ENCODE measurements at places on chromosomes 5 and 9. TPM values are rescaled to one million over a fixed set of nuclear protein-coding genes. Genes with fewer than 3 reads are reported as not detected.

DNA sequence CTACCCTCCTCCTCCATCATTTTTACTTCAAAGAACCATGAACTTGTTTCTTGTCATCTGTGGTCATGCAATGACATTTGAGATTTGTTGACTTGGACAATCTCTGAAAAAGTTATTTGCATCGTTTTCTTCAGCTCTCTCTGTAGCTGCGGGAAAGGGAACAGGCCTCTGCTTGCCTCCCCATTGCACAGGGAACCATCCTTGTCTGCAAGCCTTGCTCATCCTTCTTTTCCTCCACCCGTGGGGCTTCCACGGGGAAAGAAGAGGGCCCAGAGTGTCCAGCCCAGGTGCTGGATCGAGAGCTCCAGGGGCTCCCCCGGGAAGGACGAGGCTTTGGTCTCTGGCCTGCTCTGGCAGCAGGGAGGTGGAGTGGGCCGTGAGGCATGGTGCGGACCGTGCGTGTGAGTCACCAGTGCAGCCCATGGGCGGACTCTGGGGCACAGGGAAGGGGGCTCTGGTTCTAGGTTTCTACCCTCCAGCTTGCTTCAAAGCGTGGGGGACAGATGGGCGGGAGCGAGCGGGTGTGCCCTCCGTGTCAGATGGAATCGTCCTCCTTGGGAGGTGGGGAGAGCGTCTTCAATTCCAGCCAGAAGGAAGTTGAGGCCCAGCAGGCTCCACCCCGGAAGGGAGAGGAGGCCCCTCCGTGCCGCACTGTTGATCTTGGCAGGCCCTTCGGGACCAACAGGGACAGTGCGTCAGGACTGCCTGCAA lies 6.0 kb upstream of the IRX4 start:
- peaks cover 46% of the 10 kb centered on the region for H3K27me3 ChIP-seq
- no peaks in the 10 kb centered on the region for H3K36me3 ChIP-seq
- H3K4me1 ChIP-seq: no peaks in the 10 kb centered on the region
- DNase-seq: no peak
- H3K27ac ChIP-seq: no peak overlapping the region

GRCh38 chr5:110873773-110874437 lies 135.1 kb downstream of the SLC25A46 start:
- H3K27ac ChIP-seq: no peak overlapping the region
- no peaks in the 10 kb centered on the region for H3K27me3 ChIP-seq
- DNase-seq: no peak
- no peak overlapping the region for H3K4me3 ChIP-seq
- no peaks in the 10 kb centered on the region for H3K36me3 ChIP-seq

- no peak for DNase-seq
- H3K4me1 ChIP-seq: no peaks in the 10 kb centered on the region
- no peak overlapping the region for H3K4me3 ChIP-seq
- peaks cover 21% of the 10 kb centered on the region for H3K36me3 ChIP-seq
- H3K27me3 ChIP-seq: no peaks in the 10 kb centered on the region
These were observed 14.8 kb downstream of the HMGCS1 start for GRCh38 chr5:43298443-43298842.

DNA sequence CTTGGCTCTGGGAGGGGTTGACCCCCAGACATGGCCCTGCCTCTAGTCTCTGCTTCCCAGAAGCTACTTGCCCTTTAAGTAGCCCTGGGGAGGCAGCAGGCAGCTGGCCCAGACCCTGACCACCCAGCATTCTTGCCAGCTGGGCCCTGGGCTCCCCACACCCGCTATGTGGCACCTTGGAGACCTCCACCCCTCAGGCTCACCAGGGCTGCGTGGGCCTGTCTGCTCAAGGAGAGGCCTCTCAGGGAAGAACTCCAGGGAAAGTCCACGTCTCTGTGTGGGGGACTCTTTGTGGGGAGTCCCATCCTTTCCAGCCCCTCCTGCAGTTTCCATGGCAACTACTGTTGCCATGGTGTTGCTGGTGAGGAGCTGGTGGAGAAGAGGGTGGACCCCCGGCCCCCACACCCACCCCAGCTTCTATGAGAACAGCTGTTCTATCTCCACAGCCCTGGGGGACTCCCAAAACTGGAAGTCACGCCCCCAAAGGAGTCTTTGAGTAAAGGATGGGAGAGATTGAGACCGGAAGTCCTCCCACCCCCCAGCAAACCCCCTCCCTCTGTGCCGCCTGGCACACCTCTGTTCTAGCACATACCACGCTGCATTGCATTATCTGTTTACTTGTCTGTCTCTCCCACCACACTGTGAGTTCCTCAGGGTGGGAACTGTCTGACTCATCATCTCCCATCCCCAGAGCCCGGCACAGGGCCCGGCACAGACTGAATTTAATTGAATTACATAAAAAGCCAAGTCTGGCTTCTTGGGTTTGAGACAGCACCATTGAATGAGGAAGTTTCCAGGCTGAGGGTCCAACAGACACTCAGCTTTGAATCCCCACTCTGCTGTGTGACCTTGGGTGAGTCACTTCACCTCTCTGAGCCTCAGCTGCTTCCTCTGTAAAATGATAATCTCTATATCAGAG lies 12.6 kb downstream of the DNM1 start:
- peak overlapping the region; percentile 27 for H3K27ac ChIP-seq
- DNase-seq: no peak
- peaks cover 5% of the 10 kb centered on the region for H3K4me1 ChIP-seq
- no peaks in the 10 kb centered on the region for H3K36me3 ChIP-seq
- no peak overlapping the region for H3K4me3 ChIP-seq

GRCh38 chr5:157961176-157961575 lies 102.2 kb upstream of the CLINT1 start:
- H3K36me3 ChIP-seq: no peaks in the 10 kb centered on the region
- no peak overlapping the region for H3K27ac ChIP-seq
- no peak for DNase-seq
- H3K4me3 ChIP-seq: no peak overlapping the region
- H3K4me1 ChIP-seq: no peaks in the 10 kb centered on the region
- no peaks in the 10 kb centered on the region for H3K27me3 ChIP-seq

The LCNL1 gene
- total RNA-seq: not detected

The C5orf52 gene
- total RNA-seq: 5.5 TPM

The DRD1 gene
- total RNA-seq: not detected
